SK-N-SH (cell line): ENCODE measurements at places on chromosomes 11 and 22. TPM values are rescaled to one million over a fixed set of nuclear protein-coding genes. Genes with fewer than 3 reads are reported as not detected.

DNA sequence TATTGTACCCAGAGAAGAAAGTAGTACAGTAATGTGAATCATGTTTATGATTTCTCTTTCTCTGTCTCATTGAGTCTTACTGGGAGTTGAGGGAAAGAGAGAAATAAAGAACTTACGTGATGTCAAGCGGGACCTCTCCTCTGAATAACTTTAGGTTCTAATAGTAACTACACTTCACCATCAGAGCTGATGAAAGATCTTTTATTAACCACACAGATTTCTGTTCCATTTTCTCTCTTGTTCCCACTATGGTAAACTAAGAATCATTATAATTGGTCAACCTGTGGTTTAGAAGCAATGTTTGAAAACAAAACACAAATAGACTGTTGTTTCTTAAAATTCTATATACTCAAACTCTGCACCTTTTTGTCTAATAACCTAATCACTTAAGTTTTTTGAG is 142.3 kb downstream of the ELP4 start:
- peaks cover 6% of the 10 kb centered on the region; the same call in 1 of the 2 replicates for H3K4me1 ChIP-seq
- H3K27me3 ChIP-seq = no peaks in the 10 kb centered on the region
- H3K27ac ChIP-seq = no peak overlapping the region
- no peak overlapping the region for H3K4me3 ChIP-seq
- H3K36me3 ChIP-seq = no peaks in the 10 kb centered on the region

DNA sequence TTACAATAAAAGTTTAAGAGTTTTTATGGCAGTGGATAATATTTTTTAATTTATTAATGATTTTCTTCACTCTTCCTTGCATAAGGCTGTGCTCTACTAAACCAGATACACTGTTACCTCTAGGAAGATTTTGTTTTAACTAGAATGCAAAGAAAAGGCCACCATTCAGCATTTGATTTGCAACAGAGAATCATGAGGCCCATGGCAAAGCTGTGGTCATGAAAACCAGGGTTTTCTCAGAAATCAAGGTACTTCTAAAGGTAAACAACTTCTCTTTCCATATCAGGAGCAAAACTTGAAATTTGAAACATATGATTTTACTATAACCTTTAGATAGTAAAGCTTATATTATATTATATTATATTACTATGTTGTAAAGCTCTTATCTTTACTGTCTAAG is 94.4 kb downstream of the FAM76B start:
- no peak overlapping the region for H3K4me3 ChIP-seq
- H3K27me3 ChIP-seq = no peaks in the 10 kb centered on the region
- H3K4me1 ChIP-seq = no peaks in the 10 kb centered on the region
- H3K36me3 ChIP-seq = no peaks in the 10 kb centered on the region
- H3K27ac ChIP-seq = no peak overlapping the region

DNA sequence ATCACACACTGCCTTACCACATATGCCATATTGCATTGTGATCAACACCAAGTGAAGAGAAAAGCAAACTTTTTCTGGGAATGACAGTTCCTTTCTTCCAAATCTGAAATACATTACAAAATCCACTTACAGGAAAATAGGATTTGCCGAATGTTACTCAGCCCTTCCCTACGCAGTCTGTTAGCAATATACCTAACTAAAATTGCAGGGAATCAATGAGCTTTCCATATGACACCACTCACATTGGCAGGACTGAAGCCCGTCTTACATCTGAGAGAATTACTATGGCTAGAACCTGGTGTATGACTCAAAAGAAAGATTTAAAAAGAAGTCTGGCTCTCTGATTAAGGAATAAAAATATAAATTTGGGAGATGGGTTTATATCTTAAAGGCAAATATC is 136.0 kb downstream of the LRRC4C start:
- H3K27me3 ChIP-seq = no peaks in the 10 kb centered on the region
- no peak overlapping the region for H3K27ac ChIP-seq
- no peaks in the 10 kb centered on the region for H3K4me1 ChIP-seq
- no peak for DNase-seq

DNA sequence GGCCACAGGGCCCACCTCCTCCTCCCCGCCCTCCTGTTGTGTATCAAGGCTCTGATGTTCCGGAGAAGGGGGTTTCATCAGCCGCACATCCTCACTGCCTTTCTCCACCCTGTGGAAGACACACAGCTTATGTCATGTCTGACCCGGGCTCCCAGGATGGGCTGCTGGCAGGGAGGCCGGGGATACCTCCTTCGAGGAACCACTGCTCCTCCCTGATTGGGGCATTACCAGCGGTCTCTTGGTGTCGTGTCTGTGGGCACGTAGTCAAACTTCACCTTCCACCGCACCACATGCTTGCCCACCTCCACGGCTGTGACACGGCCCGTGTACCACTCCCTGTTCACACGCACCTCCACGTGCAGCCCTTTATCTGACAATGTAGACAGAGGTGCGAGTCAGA is 35.9 kb downstream of the MORC2 start:
- H3K4me3 ChIP-seq = no peak overlapping the region
- H3K36me3 ChIP-seq = peaks cover 86% of the 10 kb centered on the region
- no peaks in the 10 kb centered on the region for H3K4me1 ChIP-seq
- no peak overlapping the region for H3K27ac ChIP-seq
- no peak for DNase-seq
- no peaks in the 10 kb centered on the region for H3K27me3 ChIP-seq

DNA sequence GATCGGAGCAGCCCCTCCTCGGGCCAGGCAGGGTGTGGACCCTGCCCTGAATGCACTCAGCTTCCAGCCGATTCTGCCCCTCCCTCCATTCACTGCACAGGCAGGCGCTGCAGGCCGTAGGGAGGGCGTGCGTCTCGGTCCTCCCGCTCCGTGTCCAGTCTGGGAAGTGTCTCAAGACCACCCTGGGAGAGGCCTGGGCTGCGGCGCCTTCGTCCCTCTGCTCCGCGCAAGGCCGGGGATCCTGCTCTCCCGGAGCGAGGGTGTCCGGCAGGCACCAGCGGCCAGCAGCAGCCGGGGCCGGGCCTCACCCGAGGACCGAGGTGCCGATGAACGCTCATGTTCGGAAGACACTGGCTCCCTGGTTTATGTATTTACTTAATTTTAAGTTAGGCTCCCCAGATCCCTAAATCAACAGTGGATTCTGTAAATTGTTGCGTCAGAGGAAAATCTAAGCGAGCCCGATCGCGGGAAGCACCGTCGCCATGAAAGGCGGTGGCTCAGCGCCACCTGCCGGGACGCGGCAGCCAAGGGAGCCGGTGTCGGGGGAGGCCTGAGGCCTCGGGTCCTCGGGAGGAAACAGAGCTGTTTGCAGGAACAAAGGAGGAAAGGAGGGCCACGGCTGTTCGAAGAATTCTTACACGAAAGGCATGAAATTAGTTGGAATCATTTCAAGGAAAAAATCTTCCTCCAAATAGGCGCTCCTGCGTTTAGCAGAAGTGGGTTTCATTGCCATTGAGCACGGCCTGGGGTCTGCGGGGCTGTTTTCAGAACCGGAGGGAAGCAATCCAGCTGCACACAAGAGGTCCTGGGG is 195.3 kb downstream of the BRD1 start:
- no peak overlapping the region for H3K27ac ChIP-seq
- H3K4me1 ChIP-seq = peaks cover 5% of the 10 kb centered on the region; the same call in 1 of the 2 replicates
- H3K36me3 ChIP-seq = no peaks in the 10 kb centered on the region
- H3K4me3 ChIP-seq = no peak overlapping the region
- H3K27me3 ChIP-seq = no peaks in the 10 kb centered on the region; the same call in 1 of the 2 replicates

DNA sequence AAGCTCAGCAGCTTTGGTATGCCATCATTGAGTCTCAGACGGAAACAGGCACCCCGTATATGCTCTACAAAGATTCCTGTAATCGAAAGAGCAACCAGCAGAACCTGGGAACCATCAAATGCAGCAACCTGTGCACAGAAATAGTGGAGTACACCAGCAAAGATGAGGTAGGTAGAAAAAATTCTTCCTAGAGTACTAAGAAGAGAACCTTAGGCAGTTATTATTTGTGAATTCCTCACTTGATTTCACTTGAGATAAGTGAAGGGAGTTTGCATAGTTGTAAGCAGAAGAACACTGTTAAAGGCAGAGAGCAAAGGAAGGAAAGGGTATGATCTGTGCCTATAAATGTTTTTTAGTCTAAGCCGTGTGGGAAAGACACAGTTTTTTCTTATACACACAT is 28.6 kb downstream of the RRM1 start:
- H3K4me3 ChIP-seq = no peak overlapping the region
- H3K27ac ChIP-seq = no peak overlapping the region
- no peaks in the 10 kb centered on the region for H3K27me3 ChIP-seq
- H3K4me1 ChIP-seq = 0 out of 2 replicates have a peak, but pooled peaks cover 9% of the 10 kb centered on the region
- no peak for DNase-seq

Gene ST14
- polyA plus RNA-seq = not detected in 2 replicates

Gene RHOD
- polyA plus RNA-seq = 0.06 TPM in 1 of 2 replicates, not detected in the other

Gene CSNK2A3
- 0.31 and 0.97 TPM in 2 replicates for polyA plus RNA-seq

Gene LAYN
- 366 and 437 TPM in 2 replicates for polyA plus RNA-seq

Gene LMNTD2
- 2.4 and 2.6 TPM in 2 replicates for polyA plus RNA-seq

Gene C11orf91
- polyA plus RNA-seq = 0.10 and 0.15 TPM in 2 replicates

Gene CNGA4
- 0.08 and 0.13 TPM in 2 replicates for polyA plus RNA-seq

Gene IFTAP
- polyA plus RNA-seq = 21.8 and 26.6 TPM in 2 replicates

Gene TTLL1
- 14.0 and 14.3 TPM in 2 replicates for polyA plus RNA-seq

Gene OR4A16
- not detected in 2 replicates for polyA plus RNA-seq
